Lung microvascular endothelial cell (primary cell): ENCODE measurements at places on chromosomes 16 and 17. TPM values are rescaled to one million over a fixed set of nuclear protein-coding genes. Genes with fewer than 3 reads are reported as not detected.

DNA sequence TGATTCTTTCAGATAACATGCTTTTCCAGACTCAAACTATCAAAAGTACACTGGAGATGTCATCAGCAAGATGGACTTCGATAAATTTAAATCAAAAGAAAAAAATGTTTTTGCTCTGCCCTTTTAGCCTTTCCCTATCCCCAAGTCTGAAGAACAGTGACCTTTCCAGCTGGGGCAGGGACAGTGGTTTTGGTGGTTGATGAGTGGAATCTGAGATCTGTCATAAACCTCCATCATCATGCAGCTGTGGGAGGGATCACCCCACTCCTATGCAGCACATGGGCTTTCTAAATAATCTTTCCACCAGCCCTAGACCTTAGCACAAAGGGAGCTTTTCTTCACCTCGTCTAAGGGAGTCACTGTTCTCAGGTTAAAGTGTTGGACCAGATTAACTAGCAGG is 869.5 kb upstream of the SOX9 start:
- DNase-seq = no peak

- no peak for DNase-seq
Observed at GRCh38 chr17:4626734-4627256, 14.7 kb downstream of the ALOX15 start.

GRCh38 chr16:84286578-84287240 is 8.0 kb upstream of the WFDC1 start:
- DNase-seq = peak; percentile 39

The CDRT15 gene
- total RNA-seq = not detected in 2 replicates

DNA sequence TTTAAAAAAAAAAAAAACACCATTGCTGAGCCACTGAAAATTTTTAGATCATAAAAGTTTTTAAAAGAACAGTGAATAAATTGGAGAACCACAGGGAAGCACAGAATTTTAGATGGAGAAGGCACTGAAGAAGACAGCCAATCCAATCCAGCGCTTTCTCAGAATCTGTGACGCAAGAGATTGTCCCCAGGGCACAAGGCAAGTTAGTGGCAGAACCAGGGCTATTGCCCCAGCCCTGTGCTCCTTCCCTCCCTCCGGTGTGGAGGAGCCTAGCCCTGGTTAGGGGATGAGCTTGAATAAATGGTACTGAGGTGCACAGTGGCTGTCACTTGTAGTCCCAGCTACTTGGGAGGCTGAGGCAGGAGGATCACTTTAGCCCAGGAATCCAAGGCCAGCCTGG is 108.3 kb downstream of the ZNF423 start:
- no peak for DNase-seq

GRCh38 chr17:72863526-72864211 is 228.8 kb downstream of the SLC39A11 start:
- DNase-seq = no peak

DNA sequence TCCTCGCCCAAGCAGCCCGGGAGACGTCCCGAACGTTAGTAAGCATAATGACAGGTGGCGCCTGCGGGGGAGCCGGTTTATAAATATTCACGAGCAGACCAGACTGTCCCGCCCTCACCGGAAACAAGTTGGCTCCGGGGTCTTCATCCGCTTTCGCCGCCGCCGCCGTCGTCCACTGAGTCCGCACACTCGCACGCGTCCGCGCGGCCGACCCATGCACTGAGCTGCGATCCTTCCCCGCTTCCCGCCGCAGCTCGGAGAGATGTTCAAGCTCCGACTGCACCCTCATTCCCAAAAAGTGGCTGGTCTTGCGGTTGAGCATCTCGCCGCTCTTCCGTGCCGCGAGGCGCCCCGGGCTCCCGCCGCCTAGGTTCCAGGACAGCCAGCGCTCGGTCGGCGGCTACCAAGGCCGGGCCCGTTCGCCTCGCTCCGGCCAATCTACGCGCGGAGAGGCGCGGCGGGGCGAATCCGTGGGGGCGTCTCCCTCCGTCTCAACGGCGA is 385 bp downstream of the CFAP119 start:
- peak; percentile 33 for DNase-seq

The CNGB1 gene
- not detected in 2 replicates for total RNA-seq

The CTRB1 gene
- not detected in 2 replicates for total RNA-seq

- DNase-seq = no peak
Observed at GRCh38 chr16:17970816-17971331, 365.7 kb downstream of the NPIPA8 start.

DNA sequence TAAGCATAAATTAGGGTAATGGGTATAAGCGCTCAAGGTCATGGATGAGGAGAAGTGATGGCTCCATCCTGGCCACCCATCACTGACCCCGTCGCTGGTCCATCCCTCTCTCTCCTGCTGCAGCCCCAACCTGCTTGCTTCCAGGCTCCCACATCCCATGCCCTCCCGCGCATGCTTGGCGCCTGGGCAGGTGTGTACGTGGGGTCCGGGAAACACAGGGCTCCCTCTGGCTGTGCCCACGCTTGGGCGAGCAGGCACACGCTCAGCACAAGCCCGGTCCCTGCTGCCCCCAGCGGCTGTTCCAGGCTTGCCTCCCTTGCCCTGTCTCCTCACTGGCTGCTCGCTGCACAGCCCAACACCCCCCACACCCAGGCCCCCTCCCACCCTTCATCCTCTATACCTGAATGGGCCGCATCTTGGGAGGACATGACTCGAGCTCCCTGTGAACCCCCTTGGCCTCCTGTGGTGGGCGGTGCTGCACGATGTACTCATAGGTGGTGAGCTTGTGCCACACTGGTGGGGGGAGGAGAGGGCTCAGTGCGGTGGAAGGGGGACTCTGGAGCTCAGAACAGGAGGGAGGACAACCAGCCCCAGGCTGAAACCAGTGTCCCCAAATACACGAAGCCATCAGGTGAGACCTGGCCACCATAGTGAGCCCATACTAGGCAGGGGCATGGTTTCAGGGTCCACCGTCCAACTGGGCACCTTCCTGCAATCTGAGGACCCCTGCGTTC is 4.7 kb upstream of the TPPP3 start:
- no peak for DNase-seq

The GNGT2 gene
- total RNA-seq = 0.40 and 1.5 TPM in 2 replicates

DNA sequence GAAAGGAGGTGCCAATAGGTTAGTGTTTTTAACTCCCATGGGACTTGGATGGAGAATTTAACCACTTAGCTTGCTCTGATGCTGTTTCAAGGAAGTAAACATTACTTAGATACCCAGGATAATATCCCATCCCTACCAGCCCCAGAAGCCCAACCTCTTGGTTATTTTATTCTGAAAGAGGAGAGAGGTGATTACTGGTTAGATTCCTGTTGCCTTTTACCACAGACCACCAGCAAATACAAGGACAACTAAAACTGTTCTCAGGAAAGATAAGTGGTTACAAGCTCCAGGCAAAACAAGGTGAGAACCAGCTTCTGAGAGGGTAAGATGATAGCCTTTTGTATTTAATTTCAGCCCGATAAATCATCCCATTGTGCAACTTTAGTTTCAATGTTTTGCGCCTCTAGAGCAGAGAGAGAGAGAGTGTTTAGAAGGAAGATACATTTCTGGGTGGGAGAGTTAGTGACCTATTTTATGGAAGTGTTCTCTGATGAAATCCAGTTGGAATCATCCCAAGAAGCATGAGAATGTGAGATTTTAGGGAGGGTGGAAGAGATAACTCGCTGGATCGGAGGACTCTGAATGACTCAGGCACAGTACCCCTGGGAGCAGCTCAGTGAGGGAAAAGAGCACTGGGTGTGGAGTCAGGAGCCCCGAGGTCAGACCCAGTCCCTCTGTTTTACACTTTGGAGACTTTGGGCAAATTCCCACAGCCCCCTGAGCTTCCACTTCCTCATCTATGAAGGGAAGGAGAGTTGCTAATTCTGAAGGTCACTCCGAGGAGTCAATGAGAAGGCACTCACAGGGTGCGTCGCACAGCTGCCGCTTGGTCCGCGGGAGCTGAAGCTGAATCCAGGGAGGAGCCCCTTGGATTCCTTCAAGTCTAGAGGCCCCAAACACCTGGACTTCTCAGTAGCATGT is 12.1 kb downstream of the GLP2R start:
- no peak for DNase-seq

- no peak for DNase-seq
Observed at GRCh38 chr16:1061769-1062505, 10.6 kb upstream of the SSTR5 start.

The KRTAP9-4 gene
- not detected in 2 replicates for total RNA-seq

DNA sequence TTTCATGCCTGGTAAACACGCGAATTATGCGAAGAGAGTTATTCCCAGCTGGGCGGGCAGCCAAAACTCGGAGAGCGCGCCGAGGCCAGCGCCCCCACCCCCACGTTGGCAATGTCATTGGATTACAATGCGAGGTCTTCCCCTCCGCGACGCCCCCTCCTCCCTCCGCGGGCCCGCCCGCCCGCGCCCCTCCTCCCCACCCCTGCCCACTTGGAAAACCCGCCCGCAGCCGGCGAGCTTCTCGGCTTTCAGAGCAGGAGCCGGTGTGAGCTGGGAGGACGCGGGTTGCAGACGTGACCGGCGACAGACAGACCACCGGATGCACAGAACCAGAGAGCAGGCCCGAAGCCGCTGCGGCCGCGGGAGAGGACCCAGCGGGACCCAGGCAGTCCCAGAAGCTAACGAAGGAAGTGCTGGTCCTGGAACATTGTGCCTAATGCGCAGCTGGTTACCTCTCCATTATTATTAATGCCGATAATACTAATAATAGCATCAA is 4.0 kb downstream of the NOG start:
- DNase-seq = no peak
